Sigmoid colon (tissue), 7 donors: ENCODE measurements at places on chromosomes 7 and 10. TPM values are rescaled to one million over a fixed set of nuclear protein-coding genes. Genes with fewer than 3 reads are reported as not detected.

The CRYGN gene
- total RNA-seq: 1.4 TPM

The PNLIPRP3 gene
- total RNA-seq: not detected

The SLC18A2 gene
- 0.54 TPM for total RNA-seq

The CPA4 gene
- total RNA-seq: not detected

The ABCA13 gene
- under 0.01 TPM for total RNA-seq

The METTL27 gene
- total RNA-seq: 1.4 TPM

The PBLD gene
- 10.7 TPM for total RNA-seq

The SKIDA1 gene
- total RNA-seq: 0.82 TPM

- no peak overlapping the region for H3K27ac ChIP-seq
- no peak for DNase-seq
- peaks cover 55% of the 10 kb centered on the region for H3K27me3 ChIP-seq
- H3K4me3 ChIP-seq: no peak overlapping the region
These were observed 10.9 kb upstream of the SP8 start for GRCh38 chr7:20797462-20798080.

GRCh38 chr7:277228-277627, 12.7 kb upstream of the FOXL3 start:
- H3K4me3 ChIP-seq: no peak overlapping the region
- no peak for DNase-seq
- H3K36me3 ChIP-seq: no peaks in the 10 kb centered on the region
- H3K27me3 ChIP-seq: no peaks in the 10 kb centered on the region
- H3K4me1 ChIP-seq: no peaks in the 10 kb centered on the region

DNA sequence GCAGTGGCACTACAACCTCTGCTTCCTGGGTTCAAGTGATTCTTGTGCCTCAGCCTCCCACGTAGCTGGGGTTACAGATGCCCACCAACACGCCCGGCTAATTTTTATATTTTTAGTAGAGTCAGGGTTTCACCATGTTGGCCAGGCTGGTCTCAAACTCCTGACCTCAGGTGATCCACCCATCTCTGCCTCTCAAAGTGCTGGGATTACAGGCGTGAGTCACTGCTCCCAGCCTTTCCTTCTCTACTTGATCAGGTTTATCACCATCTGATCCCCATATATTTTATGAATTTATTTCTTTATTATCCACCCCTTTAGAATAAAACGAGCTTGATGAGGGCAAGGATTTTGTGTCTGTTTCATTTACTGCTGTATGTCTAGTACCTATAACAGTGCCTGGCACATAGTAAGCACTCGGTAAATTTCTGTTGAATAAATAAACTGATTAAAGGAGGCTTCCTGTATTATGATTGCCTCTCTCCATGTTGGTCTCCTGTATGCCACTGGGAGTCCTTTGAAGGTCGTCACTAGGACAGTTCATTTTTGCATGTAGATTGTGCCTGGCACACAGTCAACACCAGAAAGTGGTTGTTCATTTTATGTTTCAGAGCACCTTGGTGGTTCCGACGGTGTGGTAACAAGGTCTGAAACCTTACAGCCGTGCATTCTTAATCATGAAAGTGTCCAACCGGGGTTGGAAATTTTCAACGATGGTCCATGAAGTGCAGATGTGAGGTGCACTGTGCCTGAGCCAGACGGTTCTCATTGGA, 9.6 kb upstream of the EIF3A start:
- H3K27me3 ChIP-seq: no peaks in the 10 kb centered on the region
- peaks cover 8% of the 10 kb centered on the region for H3K4me1 ChIP-seq
- no peak overlapping the region for H3K4me3 ChIP-seq
- no peak overlapping the region for H3K27ac ChIP-seq
- peak; percentile 19 for DNase-seq

DNA sequence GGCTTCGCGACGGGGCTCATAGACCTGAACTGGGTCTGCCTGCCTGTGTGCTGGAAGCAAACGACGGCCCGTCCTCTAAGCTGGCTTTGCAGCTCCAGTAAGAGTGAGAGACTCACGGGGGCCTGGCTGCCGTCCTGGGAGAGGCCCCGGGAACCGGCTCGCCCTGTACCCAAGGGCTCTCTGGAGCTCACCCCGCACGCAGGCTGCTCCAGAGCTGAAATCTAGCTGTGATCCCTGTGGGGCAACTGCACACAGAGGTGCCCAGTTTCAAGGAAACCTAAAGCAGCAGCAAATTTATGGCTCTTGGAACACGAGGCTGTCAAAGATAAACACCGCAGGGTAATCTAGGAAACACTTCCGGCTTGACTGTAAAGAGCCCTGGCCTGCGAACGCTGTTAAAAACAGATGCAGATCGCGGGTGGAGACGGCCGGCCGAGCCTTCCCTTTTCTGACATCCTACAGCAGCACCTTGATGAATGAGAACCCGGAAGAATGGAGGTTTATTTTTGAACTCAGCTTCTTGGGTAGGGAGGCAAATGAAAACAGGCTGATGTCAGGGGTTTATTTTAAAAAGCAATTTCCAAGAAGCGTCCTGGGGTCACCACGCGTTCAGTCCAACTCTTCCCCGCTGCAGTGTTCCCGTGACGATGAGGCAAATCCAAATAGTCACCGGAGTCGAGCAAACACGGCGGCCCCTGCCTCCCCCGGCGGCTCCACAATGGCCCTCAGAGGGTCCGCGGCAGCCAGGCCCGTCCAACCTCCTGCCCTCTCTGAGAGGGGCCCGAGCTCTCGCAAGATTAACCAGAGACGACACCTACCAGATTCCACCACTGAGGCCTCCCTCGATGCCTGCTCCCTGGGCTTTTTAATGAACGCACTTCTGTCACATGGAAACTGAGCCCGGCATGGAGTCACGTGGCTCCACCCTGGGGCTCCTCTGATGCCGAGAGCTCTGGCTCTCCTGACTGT, 29.6 kb downstream of the AMZ1 start:
- peak overlapping the region; percentile 48 for H3K27ac ChIP-seq
- H3K4me1 ChIP-seq: peaks cover 23% of the 10 kb centered on the region
- peaks cover 11% of the 10 kb centered on the region for H3K36me3 ChIP-seq
- peak; percentile 79 for DNase-seq
- H3K4me3 ChIP-seq: peak overlapping the region; percentile 6
- no peaks in the 10 kb centered on the region for H3K27me3 ChIP-seq

- no peak for DNase-seq
- H3K4me1 ChIP-seq: no peaks in the 10 kb centered on the region
- no peaks in the 10 kb centered on the region for H3K27me3 ChIP-seq
- no peak overlapping the region for H3K27ac ChIP-seq
- H3K36me3 ChIP-seq: no peaks in the 10 kb centered on the region
These were observed 233.5 kb upstream of the KIAA1217 start for GRCh38 chr10:23975431-23975830.

GRCh38 chr10:3196958-3197347, 24.4 kb upstream of the PITRM1 start:
- H3K27me3 ChIP-seq: no peaks in the 10 kb centered on the region
- DNase-seq: no peak
- no peaks in the 10 kb centered on the region for H3K4me1 ChIP-seq
- peak overlapping the region; percentile 15 for H3K4me3 ChIP-seq
- peak overlapping the region; percentile 70 for H3K27ac ChIP-seq

DNA sequence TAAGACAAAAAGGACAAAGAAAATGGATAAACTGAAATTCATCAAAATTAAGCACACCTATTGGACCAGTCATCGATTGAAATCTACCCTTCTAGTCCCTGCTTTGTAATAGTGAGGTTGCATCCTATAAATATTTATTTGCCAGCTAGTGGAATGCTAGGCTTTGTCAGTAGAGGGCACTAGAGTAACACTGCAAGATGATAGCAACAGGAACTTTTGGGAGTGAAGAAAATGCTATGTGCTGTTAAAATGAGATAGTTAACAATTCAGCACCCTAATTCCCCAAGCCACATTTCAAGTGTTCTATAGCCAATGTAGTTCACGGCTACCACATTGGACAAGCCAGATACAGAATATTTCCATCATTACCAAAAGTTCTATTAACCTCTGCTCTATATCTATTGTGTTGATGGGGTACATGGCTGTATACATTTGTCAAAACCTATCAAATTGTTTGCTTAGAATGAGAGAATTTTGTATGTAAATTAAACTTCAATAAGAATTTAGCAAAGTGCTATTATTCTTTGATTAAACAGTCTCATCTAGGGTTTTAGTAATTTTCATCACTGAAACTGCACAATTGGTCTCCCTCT, 69.8 kb downstream of the LSMEM1 start:
- no peaks in the 10 kb centered on the region for H3K27me3 ChIP-seq
- no peaks in the 10 kb centered on the region for H3K4me1 ChIP-seq
- no peak overlapping the region for H3K27ac ChIP-seq
- no peaks in the 10 kb centered on the region for H3K36me3 ChIP-seq
- no peak for DNase-seq

DNA sequence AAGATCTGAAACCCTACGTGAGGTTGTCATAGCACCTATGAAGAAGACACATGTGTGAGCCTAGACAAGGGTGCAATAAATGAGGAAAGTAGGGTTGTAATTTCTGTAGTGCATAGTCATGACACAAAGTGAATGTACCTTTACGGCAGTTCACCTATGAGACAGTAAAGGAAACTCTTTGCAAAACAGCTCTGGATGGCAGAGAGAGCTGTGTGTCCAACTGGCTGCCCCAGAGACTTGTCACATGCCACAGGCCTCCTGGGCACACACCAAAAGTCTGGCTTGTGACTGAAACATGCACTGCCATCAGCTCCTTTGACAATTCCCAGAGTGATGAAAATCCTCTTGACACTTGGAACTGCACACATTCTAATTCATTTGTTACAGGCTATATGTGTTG, 90.7 kb upstream of the NAMPT start:
- DNase-seq: no peak
- no peak overlapping the region for H3K27ac ChIP-seq
- no peaks in the 10 kb centered on the region for H3K27me3 ChIP-seq
- no peak overlapping the region for H3K4me3 ChIP-seq
- no peaks in the 10 kb centered on the region for H3K4me1 ChIP-seq

- no peaks in the 10 kb centered on the region for H3K27me3 ChIP-seq
- H3K4me1 ChIP-seq: no peaks in the 10 kb centered on the region
- DNase-seq: no peak
These were observed 162.0 kb upstream of the PRPS1L1 start for GRCh38 chr7:18189500-18190126.

DNA sequence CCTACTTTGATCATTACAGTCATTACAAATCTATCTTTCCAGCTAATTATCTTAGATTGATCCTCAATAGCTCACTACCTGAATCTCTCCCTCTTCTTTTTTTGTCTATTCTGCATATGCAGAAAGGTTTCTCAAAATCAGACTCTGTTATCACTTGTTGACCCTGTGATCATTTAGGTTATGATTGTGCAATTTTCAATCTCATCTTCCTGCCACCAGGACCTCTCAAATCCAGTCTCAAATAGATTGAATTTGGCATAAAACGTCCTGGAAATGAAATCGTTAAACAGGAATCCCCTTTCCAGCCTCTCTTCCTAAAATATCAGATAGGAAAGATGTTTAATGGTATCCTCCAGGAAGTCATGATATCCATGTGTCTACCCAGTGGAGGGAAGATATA, 96.6 kb downstream of the ST8SIA6 start:
- DNase-seq: no peak
- H3K4me1 ChIP-seq: no peaks in the 10 kb centered on the region
- no peak overlapping the region for H3K4me3 ChIP-seq
- H3K27ac ChIP-seq: no peak overlapping the region

- H3K4me3 ChIP-seq: no peak overlapping the region
- peaks cover under 1% of the 10 kb centered on the region for H3K36me3 ChIP-seq
- no peak overlapping the region for H3K27ac ChIP-seq
These were observed 115.9 kb downstream of the VIPR2 start for GRCh38 chr7:159028508-159029401.

- H3K4me1 ChIP-seq: no peaks in the 10 kb centered on the region
- peaks cover 9% of the 10 kb centered on the region for H3K36me3 ChIP-seq
- peak; percentile 81 for DNase-seq
- H3K27ac ChIP-seq: peak overlapping the region; percentile 95
- H3K4me3 ChIP-seq: peak overlapping the region; percentile 90
These were observed 588 bp downstream of the GET4 start for GRCh38 chr7:876972-877311.

GRCh38 chr10:114829160-114829909, 7.8 kb downstream of the FHIP2A start:
- peaks cover 53% of the 10 kb centered on the region for H3K4me1 ChIP-seq
- H3K4me3 ChIP-seq: no peak overlapping the region
- H3K27me3 ChIP-seq: no peaks in the 10 kb centered on the region
- no peak overlapping the region for H3K27ac ChIP-seq
- H3K36me3 ChIP-seq: peaks cover 19% of the 10 kb centered on the region

GRCh38 chr7:155702616-155703015, 58.2 kb downstream of the RBM33 start:
- H3K27me3 ChIP-seq: no peaks in the 10 kb centered on the region
- H3K4me3 ChIP-seq: no peak overlapping the region

DNA sequence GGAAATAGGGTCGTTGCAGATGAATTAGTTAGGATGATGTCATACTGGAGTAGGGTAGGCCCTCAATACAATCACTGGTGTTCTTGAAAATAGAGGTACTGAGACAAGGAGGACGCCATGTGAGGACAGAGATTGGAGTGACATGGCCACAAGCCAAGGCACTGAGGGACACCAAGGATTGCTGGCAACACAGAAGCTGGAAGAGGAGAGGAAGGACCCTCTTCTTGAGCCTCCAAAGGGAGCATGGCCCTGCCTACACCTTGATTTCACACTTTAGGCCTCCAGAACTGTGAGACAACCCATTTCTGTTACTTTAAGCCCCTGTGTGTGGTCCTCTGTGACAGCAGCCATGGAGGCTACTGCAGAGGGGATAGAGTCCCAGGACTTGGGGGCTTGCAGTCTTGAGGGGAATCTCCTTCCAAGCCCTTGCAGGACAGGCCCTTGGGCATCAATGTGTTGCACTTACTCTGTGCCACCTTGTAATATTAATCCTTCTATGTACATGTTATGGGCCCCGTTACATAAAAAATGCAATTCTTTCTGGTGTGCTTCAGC, 3.7 kb upstream of the AOC1 start:
- peaks cover 6% of the 10 kb centered on the region for H3K27me3 ChIP-seq
- no peaks in the 10 kb centered on the region for H3K36me3 ChIP-seq
- no peaks in the 10 kb centered on the region for H3K4me1 ChIP-seq
- H3K27ac ChIP-seq: no peak overlapping the region
- peak; percentile 26 for DNase-seq

GRCh38 chr7:47570649-47571050, 11.3 kb downstream of the TNS3 start:
- no peaks in the 10 kb centered on the region for H3K27me3 ChIP-seq
- DNase-seq: peak; percentile 88
- H3K4me3 ChIP-seq: no peak overlapping the region
- H3K4me1 ChIP-seq: no peaks in the 10 kb centered on the region

- H3K4me3 ChIP-seq: no peak overlapping the region
- no peaks in the 10 kb centered on the region for H3K27me3 ChIP-seq
These were observed 196.8 kb downstream of the PTN start for GRCh38 chr7:137146552-137147337.

- no peaks in the 10 kb centered on the region for H3K36me3 ChIP-seq
- no peaks in the 10 kb centered on the region for H3K4me1 ChIP-seq
- DNase-seq: no peak
- H3K27ac ChIP-seq: no peak overlapping the region
- no peaks in the 10 kb centered on the region for H3K27me3 ChIP-seq
These were observed 301.9 kb downstream of the AHR start for GRCh38 chr7:17600340-17600752.

DNA sequence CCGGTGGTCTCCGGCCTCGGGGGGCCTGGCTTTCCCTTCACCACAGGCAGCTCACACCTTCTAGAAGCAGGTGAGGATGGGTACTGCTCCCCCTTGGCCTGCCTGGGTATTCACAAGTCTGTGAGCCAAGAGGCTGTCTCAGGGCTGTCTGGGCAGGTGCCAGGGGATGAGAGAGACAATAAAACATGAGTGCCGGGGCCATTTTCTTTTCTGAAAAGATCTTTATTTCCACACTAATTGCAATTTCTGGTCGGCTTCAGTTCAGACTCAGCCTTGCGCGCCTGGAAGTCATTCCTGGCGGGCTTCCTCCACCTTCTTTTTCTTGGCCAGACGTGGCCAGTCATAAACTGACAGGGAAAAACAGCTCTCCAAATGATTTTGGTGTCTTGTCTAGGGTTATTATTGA, 171.2 kb downstream of the ARHGAP12 start:
- no peak overlapping the region for H3K4me3 ChIP-seq
- no peaks in the 10 kb centered on the region for H3K36me3 ChIP-seq
- no peaks in the 10 kb centered on the region for H3K27me3 ChIP-seq
- no peaks in the 10 kb centered on the region for H3K4me1 ChIP-seq
- peak; percentile 84 for DNase-seq
